ENCODE measurements at places on chromosomes 11 and 22.

- DNase-seq = no peak
Measured at GRCh38 chr11:75505916-75506692, 19.6 kb downstream of the GDPD5 start.

DNA sequence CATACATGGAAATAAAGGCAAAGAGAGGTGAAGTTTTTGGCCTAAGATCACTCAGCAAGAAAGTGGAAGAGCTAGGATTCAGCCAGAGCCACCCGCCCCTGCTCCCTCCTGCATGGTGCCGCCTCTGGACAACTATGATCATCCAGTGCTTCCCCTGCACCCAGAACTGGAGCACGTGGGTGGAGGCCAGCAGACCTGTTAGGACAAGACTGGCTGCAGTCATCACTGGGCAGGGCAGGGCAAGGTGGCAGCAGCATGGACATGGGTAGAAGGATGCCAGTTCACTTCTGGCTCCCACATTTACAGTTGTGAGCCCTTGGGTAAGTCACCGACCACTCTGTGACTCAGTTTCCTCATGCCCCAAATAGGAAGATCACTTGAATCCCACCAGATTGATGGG is 131.0 kb downstream of the FBXO7 start:
- no peak for DNase-seq

GRCh38 chr22:41831383-41831782 is 1.5 kb upstream of the SREBF2 start:
- DNase-seq = no peak

DNA sequence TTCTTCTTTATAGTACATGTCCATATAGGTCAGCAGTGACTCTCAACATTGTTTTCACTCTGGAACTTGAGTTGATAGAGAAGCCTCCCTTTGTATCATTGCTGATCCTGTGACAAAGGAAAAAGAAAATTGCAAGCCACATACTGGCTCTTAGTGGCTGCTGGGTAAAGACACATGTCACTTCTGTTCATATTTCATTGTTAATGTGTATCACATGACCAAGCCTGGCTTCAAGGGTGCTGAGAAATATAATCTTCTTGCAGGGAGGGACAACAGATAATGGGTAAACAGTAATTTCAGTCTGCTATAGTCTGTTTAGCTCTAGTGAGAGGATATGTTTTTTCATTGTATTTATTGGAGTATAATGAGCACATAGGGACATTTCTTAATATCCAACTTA is 173.3 kb downstream of the PGR start:
- no peak for DNase-seq

GRCh38 chr11:91698845-91699244 is 525.8 kb upstream of the FAT3 start:
- DNase-seq = no peak

DNA sequence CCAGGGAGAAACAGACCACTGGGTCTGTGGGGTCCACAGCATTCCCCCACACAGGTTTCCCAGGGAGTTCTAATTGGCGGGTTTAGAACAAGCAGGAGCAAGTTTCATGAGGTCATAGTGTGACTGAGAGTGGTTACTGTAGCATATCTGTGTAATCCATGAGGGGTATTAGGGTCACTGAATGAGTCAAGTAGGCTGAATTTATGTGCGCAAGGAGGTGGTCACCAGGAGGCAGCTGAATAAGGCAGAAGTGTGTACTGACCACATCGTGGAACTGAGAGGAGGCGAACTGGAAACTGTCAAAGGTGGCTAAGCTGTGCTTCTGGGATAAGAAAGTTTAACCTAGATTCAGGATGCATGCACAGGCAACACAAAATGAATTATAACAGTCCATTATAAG is 876.0 kb downstream of the METTL15 start:
- DNase-seq = peak; percentile 68

DNA sequence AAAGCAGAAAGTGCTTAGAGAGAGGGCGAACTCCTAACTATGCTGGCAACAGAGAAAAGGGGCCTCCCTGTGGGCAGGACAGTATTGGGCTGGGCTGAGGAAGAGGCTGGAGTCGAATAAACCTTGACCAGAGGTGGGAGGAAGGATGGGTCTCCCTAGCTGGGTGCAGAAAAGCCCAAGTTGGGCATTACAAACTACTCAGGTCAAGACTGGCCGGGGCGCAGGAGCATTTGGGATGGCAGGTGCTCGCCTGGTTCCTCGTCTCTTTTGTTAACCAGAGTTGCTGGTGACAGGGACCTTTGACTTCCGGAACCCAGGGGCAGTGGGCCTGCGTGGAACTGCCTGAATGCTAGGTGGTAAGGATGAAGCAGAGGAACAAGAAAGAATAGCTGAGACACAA is 80.3 kb upstream of the SHISAL1 start:
- no peak for DNase-seq

GRCh38 chr11:125496529-125496857 is 428 bp upstream of the FEZ1 start:
- DNase-seq = no peak

- no peak for DNase-seq
Measured at GRCh38 chr11:115931548-115932083, 427.4 kb upstream of the CADM1 start.

- DNase-seq = peak; percentile 30
Measured at GRCh38 chr11:83007909-83008580, 63.7 kb downstream of the RAB30 start.

- DNase-seq = no peak
Measured at GRCh38 chr11:30192620-30193019, 38.2 kb upstream of the FSHB start.

DNA sequence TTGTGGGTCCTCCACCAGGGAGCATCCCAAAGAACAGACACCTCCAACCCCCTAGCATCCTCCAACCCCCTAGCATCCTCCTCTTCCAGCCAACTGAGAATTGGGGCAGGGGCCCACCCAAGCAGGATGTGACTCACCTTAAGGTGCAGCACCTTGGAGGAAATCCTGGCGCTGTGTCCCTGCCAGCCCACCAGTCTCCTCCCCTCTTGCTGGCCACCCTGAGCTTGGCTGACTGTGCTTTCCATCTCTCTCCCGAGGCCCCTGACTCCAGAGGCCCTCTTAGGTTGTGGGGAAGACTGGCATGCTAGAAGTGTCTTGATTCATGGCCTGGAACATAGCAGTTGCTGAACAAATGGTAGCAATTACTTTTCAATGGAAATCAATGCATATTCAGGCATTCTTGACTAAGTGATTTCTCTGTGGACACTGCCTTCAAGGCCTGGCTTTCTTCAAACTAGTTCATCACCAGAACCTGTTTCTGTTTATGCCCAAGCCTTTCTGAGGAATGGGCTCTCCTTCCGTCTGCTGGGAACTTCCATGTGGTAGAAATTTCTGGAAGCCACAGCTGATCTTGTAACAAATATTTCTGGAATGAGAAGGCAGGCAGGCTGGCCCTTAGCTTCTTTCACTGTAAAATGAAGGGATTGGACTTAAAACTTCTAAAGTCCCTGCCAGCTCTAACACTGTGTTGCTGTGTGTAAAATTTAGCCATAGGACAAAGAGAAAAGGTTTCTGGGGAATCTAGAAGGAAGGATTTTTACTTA is 60.5 kb downstream of the CEP164 start:
- peak; percentile 14 for DNase-seq

DNA sequence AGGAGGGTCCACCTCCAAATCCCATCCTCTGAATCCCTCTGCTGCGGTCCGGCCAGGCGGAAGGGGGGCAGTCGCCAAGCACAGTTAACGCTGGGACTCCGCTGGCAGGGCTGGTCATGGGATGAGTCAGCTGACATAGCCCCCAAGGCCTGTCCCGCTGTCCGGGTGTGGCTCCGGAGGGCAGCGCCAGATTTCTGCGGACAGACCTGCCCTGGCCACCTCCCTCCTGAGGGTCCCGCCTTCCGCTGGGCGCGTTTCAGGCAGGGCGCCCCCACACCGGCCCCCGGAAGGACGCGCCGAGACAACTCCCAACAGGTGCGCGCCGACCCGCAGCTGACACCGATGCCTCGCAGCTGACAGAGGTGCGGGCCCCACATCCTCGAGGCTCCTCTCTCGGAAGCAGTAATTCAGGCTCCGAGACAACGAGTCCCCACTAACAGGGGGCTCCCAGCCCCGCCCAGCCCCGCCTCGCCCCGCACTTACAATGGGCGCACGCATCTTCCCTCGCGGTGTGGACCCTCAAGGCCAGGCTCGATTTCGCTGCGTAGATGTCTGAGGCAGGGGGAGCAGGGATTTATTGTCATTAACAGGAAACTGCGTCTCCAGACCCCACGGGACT is 607 bp downstream of the PLAAT3 start:
- DNase-seq = peak; percentile 64

- DNase-seq = no peak
Measured at GRCh38 chr11:19253153-19253745, 12.5 kb upstream of the E2F8 start.

DNA sequence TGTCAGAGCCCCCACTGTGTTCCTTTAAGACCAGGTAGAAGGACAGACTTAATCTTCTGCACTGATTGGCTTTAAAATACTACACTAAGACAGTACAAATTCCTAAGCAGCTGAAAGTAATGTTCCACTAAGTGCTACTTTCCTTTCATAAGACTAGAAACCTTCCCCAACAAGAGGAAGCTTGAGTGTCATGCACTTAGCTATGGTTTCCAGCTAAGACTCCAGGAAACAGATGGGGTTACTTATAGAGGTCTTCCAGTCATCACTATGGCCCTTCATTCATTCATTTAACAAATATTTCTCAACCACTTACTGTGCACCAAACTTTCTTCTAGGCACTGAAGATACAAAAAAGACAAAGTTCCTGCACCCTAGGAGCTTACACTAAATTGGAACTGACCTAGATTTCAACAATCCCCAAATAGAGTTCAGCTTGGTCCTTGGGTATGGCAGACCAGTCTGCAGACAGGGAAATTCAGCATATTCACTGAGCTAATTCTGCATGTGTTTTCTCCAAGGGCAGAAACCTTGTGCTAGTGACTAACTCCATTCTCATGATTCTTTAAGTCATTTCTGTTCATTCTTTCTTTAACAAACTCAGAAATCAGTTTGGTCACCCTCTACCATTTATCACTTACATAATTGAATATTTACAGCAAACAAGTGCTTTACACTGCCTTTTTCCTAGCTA is 178.4 kb upstream of the MTNR1B start:
- no peak for DNase-seq

DNA sequence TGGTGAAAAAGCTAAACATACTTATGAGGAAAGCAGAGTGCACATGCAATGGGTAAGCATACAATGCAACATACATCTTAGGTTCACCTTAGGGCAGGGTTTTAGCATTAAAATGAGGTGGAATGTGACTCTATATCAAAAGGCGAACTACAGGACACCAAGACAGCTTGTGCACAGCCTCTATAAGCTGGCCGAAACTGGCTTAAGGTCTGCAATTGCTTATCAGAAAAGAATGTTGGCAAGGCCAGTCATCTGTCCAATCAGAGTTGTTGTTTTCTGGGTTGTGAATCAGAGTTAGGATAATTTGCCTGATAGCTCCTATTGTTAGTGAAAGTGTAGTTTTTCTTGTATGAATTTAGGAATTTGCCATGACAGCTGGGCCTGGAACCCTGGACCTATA is 76.5 kb downstream of the LRRC4C start:
- DNase-seq = peak; percentile 70

DNA sequence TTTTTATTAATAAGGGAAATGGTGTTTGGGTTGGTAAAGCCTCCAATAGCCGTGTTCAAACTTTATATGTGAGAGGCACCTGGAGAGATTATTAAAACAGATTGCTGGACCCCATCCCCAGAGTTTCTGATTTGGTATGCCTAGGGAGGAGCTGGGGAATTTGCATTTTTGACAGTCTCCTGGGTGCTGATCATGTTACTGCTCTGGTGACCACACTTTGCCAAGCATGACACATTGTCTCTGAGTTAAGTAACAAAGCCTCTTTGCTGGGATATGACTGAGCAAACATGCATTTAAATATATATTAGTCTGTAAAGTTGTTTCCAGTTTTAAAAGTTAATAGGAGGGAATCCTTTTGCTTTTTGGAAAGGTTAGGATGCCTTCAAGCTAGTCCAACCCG is 140.4 kb downstream of the NAV2 start:
- DNase-seq = peak; percentile 62

GRCh38 chr22:44743804-44744211 is 8.6 kb upstream of the ARHGAP8 start:
- no peak for DNase-seq

All from kidney tubule cell (primary cell).